ENCODE measurements at places on chromosomes 3 and 15.
A peak's percentile ranks its signal among the peaks of the same experiment; 100 is the strongest.

DNA sequence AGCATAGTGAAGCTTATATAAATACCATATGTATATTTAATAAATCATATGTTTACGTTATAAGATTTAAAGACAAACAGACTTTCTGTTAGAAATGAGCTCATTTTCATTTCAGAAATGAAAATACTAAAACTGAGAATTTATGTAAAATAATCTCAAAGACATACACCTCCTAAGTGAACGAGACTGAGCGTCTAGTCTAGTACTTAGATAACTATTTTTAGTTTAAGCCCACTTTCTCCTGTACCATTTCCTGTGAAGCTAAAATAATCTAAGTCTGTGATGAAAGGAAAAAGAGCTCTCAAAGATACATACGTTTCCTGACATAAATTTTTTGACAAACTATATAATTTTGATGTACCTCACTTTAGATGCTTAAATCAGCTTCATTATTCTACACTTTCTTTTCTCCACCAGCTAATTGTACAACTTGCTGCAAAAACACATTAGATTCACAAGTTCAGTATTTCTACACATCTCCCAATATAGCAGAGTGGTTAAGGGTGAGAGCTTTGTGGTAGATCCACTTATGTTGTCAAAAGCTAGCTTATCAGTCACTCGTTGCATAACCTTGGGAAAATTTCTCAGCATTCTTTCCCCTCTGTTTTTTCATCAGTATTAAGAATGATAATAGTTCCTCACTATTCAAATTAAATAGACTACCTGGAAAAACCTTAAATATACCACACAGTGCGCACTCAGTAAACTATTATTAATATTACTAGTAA, 703.0 kb downstream of the PLOD2 start:
- no peak for DNase-seq

GRCh38 chr3:13886593-13887129, 6.8 kb upstream of the WNT7A start:
- no peak for DNase-seq

DNA sequence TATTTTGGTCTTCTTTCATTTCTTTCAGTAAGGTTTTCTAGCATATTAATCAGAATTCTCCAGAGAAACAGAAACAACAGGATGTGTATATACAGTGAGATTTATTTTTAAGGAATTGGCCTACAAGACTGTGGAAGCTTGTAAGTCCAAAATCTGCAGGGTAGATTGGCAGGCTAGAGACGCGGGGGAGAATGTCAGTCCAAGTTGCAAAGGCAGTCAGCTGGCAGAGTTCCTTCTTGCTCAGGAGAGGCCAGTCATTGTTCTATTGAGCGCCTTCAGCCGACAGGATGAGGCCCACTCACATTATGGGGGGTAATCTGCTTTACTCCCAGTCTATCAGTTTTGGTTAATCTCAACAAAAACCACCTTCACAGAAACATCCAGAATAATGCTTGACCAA, 133.4 kb upstream of the UBE3A start:
- no peak for DNase-seq

- DNase-seq = no peak
Measured at GRCh38 chr3:129947538-129948240, 26.8 kb upstream of the TRH start.

GRCh38 chr3:68458581-68458980, 473.8 kb downstream of the TAFA4 start:
- DNase-seq = no peak

DNA sequence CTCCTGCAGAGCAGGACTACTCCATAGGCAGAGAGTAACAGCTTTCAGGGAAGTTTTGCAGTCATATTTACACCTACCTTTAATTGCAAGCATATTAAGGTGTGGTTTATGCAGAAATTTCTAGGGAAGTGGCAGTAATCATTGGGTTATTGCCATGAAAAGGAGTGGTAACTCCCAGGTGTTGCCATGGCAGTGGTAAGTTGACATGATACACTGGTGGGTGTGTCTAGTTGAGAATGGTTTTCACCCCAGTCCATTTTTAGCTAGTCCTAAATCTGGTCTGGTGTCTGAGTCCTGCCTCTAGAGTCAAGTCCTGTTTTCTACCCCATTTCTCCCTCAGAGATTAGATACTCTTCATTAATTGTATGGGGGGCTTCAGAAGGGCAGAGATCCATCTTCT, 128.4 kb upstream of the GMNC start:
- no peak for DNase-seq

DNA sequence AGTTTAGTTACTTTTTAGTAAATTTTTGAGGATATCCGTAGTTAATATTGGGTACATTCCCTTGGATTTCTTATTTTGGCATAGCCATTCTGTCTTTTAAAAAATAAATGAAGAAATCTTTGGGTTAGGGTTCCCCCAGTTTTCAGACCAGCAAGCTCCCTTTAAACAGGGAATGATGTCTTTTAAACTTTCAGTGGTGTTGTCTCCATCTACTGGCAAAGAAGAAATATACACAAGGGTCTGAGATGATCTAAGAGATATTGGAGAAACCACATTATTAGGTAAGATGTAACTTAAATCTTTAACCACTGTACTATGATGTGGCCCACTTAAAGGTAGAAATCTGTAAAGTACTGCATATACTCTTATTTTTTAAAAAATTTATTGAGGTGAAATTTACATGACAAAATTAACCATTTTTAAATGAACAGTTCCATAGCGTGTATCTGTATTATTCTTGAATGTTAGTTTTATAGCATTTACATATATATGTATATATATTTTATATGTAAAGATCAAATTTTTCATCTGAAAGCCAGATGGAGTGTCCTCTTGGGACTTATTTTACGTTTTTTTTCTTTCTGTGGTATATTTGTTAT, 35.1 kb upstream of the EIF3J start:
- DNase-seq = peak; percentile 60

- DNase-seq = no peak
Measured at GRCh38 chr15:50124631-50125030, 5.6 kb upstream of the ATP8B4 start.

DNA sequence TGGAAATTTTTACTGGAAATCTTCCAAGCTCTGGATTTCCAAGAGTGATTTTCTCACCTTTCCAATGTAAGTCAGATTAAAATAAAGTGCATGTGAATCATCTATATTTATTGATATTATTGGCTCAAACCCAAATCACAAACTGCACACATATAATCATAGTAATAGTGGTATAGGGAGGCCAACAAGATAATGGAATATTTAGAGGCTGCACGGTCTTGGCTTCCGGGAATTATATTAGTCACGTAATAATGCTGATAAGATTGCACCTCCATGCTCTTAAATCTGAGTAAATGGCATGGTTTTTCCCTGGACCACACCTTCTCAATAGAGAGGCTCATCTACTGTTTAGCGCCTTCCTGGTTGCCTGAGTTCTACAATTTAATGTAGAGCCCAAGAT, 567.1 kb upstream of the NR2F2 start:
- peak; percentile 78 for DNase-seq

DNA sequence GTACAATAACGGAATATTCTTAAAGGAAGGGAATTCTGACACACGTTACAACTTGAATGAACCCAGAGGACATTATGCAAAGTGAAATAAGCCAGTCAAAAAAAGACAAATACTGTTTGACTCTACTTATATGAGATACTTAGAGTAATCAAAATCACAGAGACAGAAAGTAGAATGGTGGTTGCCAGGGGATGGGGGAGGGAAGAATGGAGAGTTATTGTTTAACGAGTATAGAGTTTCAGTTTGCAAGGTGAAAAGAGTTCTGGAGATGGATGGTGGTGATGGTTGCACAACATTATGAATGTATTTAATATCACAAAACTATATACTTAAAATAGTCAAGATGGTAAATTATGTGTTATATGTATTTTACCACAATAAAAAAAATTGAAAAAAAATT, 112.9 kb upstream of the ARHGEF3 start:
- DNase-seq = no peak

DNA sequence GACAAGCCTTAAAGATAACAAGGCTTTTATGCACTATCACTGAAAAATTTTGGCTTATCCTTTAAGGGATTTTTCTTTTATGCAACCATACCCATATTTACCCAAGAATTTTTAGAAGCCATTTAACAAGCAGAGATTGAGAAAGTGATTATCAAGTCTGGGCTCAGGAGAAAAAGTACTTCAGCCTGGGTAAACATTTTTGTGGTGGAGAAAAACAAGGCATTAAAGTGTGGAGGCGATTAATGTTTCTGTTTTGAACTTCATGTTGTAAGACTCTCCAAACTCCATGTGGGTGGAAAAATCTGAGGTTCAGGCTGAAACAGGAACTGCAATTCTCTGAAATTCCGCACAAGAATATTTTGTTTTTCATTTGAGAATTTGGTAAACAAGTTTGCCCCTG, 260.4 kb upstream of the KCNMB2 start:
- no peak for DNase-seq

DNA sequence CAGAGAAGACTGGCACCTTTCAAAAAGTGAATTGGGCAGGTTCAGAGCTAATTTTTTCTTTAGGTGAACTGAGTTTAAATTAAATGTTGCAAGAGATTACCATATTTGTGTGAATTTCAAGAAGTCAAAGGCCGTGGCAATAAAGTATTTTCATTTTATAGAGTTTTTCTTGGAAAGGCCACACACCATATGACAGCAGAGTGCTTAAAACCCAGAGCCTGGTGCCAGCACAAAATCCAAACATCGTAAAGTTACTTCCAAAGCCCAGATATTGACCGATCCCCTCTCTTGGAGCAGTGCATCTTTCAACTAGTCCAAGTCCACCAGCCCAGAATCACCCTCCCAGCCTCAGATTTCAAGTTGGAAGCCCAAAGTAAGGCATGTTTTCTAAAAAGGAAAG, 164.5 kb downstream of the VGLL4 start:
- no peak for DNase-seq

DNA sequence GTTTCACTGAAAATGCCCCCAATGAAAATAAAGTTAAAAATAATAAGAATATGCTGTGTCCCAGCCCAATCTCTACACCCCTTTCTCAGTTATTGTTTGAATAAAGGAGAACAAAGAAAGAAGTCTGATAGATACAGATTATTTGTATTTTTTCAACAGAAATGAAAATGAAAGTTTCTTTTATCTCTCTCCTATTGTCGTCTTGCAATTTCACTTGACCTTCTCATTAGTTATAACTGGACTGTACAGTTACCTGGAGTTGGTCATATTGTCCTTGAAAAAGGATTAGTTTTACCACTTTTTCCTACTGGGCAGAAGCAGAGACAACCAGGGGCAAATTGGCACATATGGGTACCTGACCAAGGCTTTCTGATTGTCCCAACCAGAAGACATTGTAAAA, 440.0 kb downstream of the PDCD6IP start:
- no peak for DNase-seq

DNA sequence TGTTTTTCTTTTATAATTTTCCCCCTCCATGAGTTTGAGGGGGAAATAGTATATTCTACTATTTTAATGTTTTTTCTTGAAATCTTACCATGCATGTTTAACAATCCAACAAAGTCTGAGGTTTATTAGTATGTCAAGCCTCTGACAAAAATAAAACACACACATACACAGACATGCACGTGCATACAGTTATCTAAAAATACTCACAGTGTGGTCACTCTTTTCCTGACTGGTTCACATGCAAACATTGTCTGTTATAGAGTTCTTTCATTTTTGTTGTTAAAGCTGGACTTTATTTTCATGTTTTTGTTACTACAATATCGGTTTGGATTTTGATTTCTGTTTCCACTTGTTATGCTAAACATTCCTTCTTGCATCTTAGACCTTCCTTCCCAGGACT, 236.6 kb downstream of the MFSD1 start:
- DNase-seq = no peak

- peak; percentile 75 for DNase-seq
Measured at GRCh38 chr3:50316657-50317242, 5.8 kb downstream of the HYAL2 start.

DNA sequence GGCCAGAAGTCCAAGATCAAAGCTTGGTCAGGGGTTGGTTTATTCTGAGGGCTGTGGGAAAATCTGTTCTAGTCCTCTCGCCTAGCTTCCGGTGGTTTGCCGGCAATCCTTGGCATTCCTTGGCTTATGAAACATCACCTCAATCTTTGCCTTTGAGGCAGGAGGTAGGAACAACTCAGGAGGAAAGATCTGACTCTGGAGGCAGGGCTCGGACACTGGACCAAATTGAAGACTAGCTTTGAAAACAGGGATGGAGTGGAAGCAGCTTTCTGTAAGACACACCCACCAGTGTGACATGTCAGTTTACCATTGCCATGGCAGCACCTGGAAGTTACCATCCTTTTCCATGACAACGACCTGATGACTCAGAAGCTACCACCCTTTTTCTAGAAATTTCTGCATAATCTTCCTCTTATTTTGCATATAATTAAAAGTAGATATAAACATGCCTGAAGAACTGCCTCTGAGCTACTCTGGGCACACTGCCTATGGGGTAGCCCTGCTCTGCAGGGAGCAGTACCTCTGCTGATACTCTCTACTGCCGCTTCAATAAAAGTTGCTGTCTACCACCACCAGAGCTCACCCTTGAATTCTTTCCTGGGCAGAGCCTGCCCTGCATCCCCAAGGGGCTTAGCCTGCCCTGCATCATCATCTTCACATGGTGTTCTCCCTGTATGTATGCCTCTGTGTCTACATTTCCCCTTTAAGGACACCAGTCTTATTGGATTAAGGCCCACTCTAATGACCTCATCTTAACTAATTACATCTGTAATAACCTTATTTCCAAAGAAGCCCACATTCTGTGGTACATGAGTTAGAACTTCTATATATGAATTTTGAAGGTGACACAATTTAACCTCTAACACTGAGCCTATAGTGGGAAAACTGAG, 38.3 kb upstream of the TM4SF4 start:
- no peak for DNase-seq

- DNase-seq = no peak
Measured at GRCh38 chr3:188539631-188540194, 385.8 kb downstream of the LPP start.

GRCh38 chr3:38969317-38970235, 82.2 kb downstream of the SCN11A start:
- no peak for DNase-seq

DNA sequence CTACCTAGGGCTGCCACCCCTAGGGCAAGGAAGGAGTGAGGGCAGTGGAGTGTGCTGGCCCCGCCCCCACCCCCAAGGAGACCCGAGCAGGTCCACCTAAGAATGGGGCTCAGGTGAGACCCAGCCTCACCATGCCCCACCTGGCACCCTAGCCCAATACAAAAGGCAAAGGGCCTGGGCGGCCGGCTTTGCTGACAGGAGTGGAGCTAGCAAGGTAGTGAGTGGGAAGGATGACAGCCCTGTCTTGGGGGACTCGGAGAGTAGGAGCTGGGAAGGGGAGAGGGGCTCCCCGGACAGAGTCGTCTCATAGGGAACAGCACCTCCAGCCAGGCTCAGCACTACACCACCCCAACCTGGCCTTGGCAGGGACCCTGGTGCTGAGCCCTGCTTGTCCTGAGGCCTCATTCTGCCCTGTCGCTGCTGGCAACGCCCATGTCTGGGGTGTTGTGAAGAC, 12.1 kb downstream of the C15orf39 start:
- DNase-seq = no peak

GRCh38 chr15:22831473-22831872, 7.0 kb upstream of the NIPA2 start:
- no peak for DNase-seq
